ENCODE measurements at places on chromosomes 2 and 18. TPM values are rescaled to one million over a fixed set of nuclear protein-coding genes. Genes with fewer than 3 reads are reported as not detected.

- peak; percentile 72 for DNase-seq
- H3K36me3 ChIP-seq, result no peaks in the 10 kb centered on the region
- H3K4me3 ChIP-seq, result no peak overlapping the region
Measured at GRCh38 chr18:61669320-61669719, 223.5 kb downstream of the RNF152 start.

DNA sequence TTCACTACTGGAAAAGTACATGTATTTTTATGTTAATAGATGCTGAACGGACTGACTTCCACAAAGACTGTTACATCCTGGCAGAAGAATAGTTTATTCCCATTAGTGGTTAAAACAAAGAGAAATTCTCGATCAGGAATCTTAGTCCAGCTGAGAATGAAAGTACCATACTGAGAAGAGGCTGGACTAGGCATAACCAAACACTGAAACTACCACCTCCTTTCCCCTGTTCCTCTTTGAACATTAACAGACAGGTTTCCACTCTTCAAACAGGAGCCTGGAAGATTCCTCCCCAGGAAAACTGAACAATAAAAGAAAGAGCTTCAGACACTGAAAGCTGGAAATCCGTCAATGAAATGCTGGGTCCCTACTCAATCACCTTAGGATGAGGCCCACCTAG lies 25.8 kb downstream of the LDAH start:
- no peak for DNase-seq
- H3K36me3 ChIP-seq, result no peaks in the 10 kb centered on the region
- H3K4me1 ChIP-seq, result peaks cover 13% of the 10 kb centered on the region
- H3K27me3 ChIP-seq, result no peaks in the 10 kb centered on the region
- H3K27ac ChIP-seq, result peak overlapping the region; percentile 29
- H3K4me3 ChIP-seq, result no peak overlapping the region

CHRNG gene
- not detected for total RNA-seq

- H3K27me3 ChIP-seq, result no peaks in the 10 kb centered on the region
- peaks cover 13% of the 10 kb centered on the region for H3K4me1 ChIP-seq
- no peak overlapping the region for H3K27ac ChIP-seq
- no peaks in the 10 kb centered on the region for H3K36me3 ChIP-seq
- no peak overlapping the region for H3K4me3 ChIP-seq
- no peak for DNase-seq
Measured at GRCh38 chr2:177171418-177171865, 41.2 kb upstream of the HNRNPA3 start.

CCDC74B gene
- 5.4 TPM for total RNA-seq

TSPYL6 gene
- not detected for total RNA-seq

- peaks cover 8% of the 10 kb centered on the region for H3K4me1 ChIP-seq
- H3K27ac ChIP-seq, result no peak overlapping the region
- no peaks in the 10 kb centered on the region for H3K36me3 ChIP-seq
- H3K4me3 ChIP-seq, result no peak overlapping the region
- DNase-seq, result peak; percentile 79
Measured at GRCh38 chr2:24721470-24721869, 71.7 kb downstream of the PTRHD1 start.

DNA sequence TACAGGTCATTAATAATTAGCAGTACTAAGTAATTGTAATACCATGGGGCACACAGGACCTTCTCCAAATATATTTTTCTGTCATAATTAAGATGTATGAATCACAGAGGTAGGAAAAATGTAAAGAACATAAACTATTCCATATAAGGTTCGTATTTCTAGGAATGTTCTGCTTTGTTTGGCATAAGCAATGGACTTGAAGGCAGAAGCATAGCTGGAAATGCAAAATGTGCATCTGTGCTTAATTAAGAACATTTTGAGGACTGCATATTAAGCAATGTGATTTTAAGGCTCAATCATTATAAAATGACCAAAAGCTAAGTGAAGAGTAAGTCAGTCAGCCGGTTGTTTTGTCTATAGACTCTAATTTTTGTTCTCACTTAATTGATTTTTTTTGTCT lies 123.2 kb downstream of the RBM43 start:
- H3K4me1 ChIP-seq, result no peaks in the 10 kb centered on the region
- H3K36me3 ChIP-seq, result no peaks in the 10 kb centered on the region
- H3K27me3 ChIP-seq, result no peaks in the 10 kb centered on the region
- DNase-seq, result peak; percentile 55
- H3K4me3 ChIP-seq, result no peak overlapping the region
- no peak overlapping the region for H3K27ac ChIP-seq

ME2 gene
- 36.2 TPM for total RNA-seq

- H3K36me3 ChIP-seq, result no peaks in the 10 kb centered on the region
- H3K4me3 ChIP-seq, result no peak overlapping the region
- no peaks in the 10 kb centered on the region for H3K27me3 ChIP-seq
- peaks cover 17% of the 10 kb centered on the region for H3K4me1 ChIP-seq
Measured at GRCh38 chr18:57831597-57832377, 28.7 kb upstream of the ATP8B1 start.

DNA sequence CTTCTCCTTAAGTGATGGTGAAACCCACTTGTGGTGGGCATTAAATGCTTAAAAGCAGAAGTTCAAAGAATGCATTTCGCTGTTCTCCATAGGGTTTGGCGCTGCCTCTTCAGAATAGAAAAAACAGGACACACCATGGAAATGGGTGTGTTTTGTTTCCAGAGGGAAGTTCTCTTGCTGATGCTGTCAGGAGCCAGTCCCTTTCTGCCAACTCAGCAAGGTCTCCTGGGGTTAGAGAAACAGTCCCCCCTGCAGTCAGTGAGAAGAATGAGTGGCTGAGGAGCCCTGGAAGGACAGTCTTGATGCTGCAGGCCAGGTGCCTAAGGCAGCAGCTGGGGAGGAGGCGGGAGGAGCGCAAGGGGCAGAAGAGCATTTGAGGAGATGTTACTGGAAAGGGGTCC lies 37.8 kb upstream of the ASAP2 start:
- no peak overlapping the region for H3K4me3 ChIP-seq
- no peak for DNase-seq
- no peaks in the 10 kb centered on the region for H3K36me3 ChIP-seq
- no peaks in the 10 kb centered on the region for H3K27me3 ChIP-seq

DNA sequence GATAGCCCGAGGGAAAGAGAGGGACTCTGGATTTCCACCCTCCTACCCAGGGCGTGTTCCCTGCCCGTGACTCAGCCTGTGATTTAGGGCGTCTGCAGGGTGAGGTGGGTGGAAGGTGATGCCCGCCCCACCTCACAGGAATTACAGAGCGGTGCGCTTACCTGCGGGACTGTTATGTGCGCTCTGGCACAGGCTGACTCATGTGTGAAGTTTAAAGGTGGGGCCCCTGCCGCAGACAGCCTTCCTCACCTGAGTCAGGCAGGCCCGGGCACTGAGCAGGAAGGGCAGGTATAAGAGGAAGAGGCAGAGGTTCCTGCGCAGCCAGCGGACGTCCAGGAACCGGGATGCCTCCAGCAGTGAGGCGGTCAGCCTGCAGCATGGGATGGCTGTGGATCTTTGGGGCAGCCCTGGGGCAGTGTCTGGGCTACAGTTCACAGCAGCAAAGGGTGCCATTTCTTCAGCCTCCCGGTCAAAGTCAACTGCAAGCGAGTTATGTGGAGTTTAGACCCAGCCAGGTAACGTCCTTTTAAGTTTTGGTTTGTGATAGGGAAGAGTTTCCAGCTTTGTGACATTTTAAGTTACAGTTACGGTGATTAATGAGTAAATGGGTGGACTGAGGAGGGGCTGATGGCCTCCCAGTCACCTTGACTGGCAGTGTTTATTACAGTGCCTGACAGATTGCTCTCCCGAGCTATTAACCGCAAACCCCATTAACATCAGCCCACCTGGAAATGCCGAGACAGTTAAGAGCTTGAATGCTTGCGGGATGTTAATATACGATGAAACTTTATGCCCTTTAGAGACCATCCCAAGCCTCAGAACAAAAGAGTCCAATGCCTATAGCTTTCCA lies 141.6 kb upstream of the TTC39C start:
- H3K4me3 ChIP-seq, result no peak overlapping the region
- no peaks in the 10 kb centered on the region for H3K36me3 ChIP-seq
- no peak overlapping the region for H3K27ac ChIP-seq
- DNase-seq, result no peak
- H3K4me1 ChIP-seq, result peaks cover 5% of the 10 kb centered on the region
- peaks cover 10% of the 10 kb centered on the region for H3K27me3 ChIP-seq

RESP18 gene
- not detected for total RNA-seq

NYAP2 gene
- total RNA-seq, result under 0.01 TPM

GRCh38 chr2:27445155-27445554 lies 3.0 kb downstream of the KRTCAP3 start:
- DNase-seq, result no peak
- H3K4me3 ChIP-seq, result no peak overlapping the region
- no peaks in the 10 kb centered on the region for H3K4me1 ChIP-seq
- peaks cover 45% of the 10 kb centered on the region for H3K36me3 ChIP-seq
- no peaks in the 10 kb centered on the region for H3K27me3 ChIP-seq

DNA sequence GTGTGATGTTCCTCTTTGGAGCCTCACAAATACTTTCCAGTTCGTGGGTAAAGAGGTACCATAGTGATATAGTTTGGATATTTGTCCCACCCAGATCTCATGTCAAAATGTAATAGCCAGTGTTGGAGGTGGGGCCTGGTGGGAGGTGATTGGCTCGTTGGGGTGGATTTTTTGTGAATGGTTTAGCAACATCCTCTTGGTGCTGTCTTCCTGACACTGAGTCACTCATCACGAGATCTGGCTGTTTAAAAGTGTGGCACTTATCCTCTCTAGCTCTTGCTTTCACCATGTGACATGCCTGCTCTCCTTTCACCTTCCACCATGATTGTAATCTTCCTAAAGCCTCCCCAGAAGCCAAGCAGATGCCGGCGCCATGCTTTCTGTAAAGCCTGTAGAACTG lies 3.0 kb upstream of the CCDC93 start:
- no peaks in the 10 kb centered on the region for H3K36me3 ChIP-seq
- H3K4me3 ChIP-seq, result no peak overlapping the region
- no peak overlapping the region for H3K27ac ChIP-seq
- H3K27me3 ChIP-seq, result peaks cover under 1% of the 10 kb centered on the region

DNA sequence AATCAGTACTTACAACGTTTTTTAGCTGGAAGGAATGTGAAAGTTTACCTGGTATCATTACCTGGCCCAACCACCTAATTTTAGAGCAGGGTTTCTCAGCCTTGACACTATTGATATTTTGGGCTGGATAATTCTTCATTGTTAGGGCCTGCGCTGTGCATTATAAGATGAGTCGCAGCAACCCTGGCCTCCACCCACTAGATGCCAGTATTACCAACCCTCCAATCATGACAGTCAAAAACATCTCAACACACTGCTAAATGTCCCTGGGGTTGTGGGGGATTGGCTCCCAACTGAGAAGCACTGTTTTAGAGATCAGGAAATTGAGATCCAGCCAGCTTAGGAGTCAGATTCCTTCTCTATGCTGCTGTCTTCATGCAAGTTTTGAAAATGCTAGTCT lies 265.3 kb upstream of the TCF4 start:
- no peaks in the 10 kb centered on the region for H3K36me3 ChIP-seq
- H3K4me1 ChIP-seq, result peaks cover 16% of the 10 kb centered on the region
- DNase-seq, result no peak
- H3K27ac ChIP-seq, result no peak overlapping the region

HOXD13 gene
- not detected for total RNA-seq

DNA sequence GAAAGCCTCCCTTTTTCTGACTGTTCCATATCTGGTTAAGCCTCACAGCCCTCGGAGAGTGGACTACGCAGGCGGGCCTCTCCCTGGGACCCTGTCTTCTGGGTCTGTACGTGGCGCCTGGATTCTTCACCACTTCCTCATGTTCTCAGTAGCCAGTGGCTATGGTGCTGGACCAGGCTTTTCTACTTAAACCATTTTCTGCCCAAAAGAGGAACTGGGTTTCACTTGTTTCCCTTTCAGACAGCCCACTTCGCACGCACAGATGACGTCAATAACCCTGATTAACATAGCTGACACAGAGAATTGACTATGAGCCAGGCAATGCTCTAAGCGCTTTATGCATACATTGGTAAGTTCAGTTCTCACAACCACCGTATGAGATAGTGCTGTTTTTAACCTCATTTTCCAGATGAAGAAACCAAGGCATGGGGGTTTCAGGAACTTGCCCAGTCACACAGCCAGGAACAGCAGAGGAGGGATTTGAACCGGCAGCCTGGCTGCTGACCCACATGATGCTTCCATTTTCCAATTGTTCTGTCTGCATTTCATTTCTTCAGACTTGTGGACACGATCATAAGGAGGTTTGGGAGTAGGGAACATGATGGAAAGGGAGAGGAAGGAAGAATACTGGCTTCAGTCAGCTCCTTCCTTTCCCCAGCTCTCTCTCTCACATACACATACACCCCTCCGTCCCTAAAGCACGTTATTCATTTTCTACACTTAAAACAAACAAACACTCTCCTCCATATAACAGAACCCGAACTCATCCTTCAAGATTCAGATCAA lies 41.7 kb downstream of the MYOM1 start:
- DNase-seq, result no peak
- H3K27me3 ChIP-seq, result no peaks in the 10 kb centered on the region
- H3K4me3 ChIP-seq, result no peak overlapping the region
- no peak overlapping the region for H3K27ac ChIP-seq

REG3A gene
- total RNA-seq, result not detected

C2orf15 gene
- 0.59 TPM for total RNA-seq

- no peaks in the 10 kb centered on the region for H3K4me1 ChIP-seq
- DNase-seq, result no peak
- no peak overlapping the region for H3K4me3 ChIP-seq
- no peak overlapping the region for H3K27ac ChIP-seq
- H3K36me3 ChIP-seq, result no peaks in the 10 kb centered on the region
Measured at GRCh38 chr18:26003817-26004216, 86.6 kb downstream of the SS18 start.

FZD7 gene
- total RNA-seq, result 64.8 TPM

GRCh38 chr2:181440919-181441318 lies 16.3 kb upstream of the ITGA4 start:
- no peak for DNase-seq
- H3K4me3 ChIP-seq, result no peak overlapping the region
- H3K36me3 ChIP-seq, result no peaks in the 10 kb centered on the region
- H3K27ac ChIP-seq, result no peak overlapping the region
- H3K4me1 ChIP-seq, result no peaks in the 10 kb centered on the region

DNA sequence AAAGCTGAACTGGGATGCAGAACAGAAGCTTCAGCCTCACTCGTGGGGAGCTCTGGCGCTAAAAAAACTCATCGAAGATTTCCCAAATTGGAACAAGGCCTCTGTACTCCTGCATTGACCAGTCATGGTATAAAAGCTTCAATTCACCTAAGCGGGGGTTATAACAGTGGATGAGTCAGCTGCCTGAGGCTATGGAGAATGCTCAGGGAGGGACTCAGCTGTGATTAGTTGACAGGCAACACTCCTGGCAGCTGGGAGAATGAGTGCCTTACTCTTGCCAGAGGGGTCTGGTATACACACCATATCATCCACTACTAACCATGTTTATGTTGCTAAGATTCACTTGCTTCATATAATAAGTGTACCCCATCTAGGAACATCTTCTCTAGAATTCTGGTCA lies 350.6 kb upstream of the VRK2 start:
- no peak overlapping the region for H3K4me3 ChIP-seq
- no peaks in the 10 kb centered on the region for H3K36me3 ChIP-seq
- no peak overlapping the region for H3K27ac ChIP-seq
- H3K4me1 ChIP-seq, result no peaks in the 10 kb centered on the region
- H3K27me3 ChIP-seq, result no peaks in the 10 kb centered on the region

C2orf49 gene
- 18.1 TPM for total RNA-seq

All from osteoblast (primary cell).